ENCODE measurements at places on chromosomes 5 and 9.

DNA sequence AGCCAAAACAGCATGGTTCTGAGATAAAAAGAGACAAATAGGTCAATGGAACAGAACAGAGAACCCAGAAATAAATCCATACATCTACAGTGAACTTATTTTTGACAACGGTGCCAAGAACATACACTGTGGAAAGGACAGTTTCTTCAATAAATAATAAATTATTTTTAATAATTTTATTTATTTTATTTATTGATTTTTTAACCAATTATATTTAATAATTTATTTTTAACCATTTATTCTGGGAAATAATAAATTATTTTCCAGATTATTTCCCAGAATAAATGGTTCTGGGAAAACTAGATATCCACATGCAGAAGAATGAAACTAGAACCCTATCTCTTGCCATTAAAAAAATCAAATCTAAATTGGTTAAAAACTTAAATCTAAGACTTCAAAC, 1143.8 kb upstream of the DMAC1 start:
- no peak for DNase-seq

- DNase-seq = no peak
Measured at GRCh38 chr5:110169461-110169860, 479.7 kb downstream of the MAN2A1 start.

- DNase-seq = no peak
Measured at GRCh38 chr9:31699836-31700235, 684.6 kb upstream of the ACO1 start.

- DNase-seq = no peak
Measured at GRCh38 chr9:133971981-133972941, 19.9 kb downstream of the VAV2 start.
